ENCODE measurements at places on chromosomes 7 and 10.
A peak's percentile ranks its signal among the peaks of the same experiment; 100 is the strongest.

DNA sequence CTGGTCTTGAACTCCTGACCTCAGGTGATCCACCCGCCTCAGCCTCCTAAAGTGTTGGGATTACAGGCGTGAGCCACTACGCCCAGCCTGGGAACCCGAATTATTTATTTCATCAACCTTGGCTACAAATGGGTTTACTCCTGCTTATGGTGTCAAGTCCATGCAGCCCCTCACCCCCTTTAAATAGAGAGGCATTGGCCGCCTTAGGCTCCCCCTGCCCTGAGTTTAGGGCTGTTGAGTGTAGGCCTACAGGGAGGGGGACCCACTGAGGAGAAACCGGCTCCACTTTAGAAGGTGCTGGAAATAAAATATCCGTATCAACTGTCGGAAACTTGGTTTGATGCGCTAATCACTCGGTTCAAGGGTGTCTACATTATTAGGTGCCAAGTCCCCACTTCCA lies 8.7 kb upstream of the SP8 start:
- no peak for DNase-seq

GRCh38 chr10:70902661-70903261 lies 14.4 kb upstream of the PCBD1 start:
- DNase-seq: no peak

GRCh38 chr7:128661446-128661845 lies 10.6 kb upstream of the GARIN1A start:
- no peak for DNase-seq

DNA sequence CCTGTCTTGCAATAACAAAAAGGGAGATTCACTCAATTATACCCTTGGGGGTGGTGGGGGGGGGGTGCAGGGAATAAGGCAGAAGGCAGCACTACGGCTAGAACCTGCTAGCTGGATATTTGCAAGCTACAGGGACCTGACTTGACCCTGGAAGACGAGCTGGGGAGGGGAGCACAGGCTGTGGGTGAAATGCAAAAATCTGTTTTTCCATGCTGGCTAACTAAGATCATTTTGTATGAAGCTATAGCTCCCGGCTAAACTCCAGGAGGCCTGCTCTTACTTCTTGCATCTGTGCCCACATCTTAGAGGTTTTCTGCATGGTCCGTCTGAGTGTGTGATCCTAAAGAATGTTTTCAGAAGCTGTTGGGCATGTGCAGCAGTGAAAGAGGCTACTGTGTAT lies 106.6 kb downstream of the EBLN1 start:
- DNase-seq: no peak

DNA sequence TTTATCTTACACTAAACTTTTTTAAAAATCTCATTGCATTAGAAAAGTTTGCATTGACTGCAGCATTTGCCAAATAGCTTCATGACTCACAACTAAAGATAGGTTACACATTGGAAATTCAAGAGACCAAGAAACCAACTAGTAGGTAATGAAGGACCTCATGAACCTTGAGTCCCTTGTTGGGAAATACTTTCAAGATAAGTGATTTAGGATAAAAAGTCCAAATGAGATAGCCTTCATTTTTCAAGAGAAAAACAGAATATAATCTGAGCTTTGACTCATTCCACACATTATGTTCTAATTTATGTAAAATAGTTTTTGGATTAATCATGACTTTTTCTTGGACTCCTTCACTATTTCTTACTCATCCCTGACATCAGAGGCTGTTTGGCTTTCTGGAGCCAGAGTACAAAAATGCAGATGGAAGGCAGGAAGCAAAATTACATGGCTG lies 13.1 kb upstream of the LIPF start:
- peak; percentile 77 for DNase-seq

DNA sequence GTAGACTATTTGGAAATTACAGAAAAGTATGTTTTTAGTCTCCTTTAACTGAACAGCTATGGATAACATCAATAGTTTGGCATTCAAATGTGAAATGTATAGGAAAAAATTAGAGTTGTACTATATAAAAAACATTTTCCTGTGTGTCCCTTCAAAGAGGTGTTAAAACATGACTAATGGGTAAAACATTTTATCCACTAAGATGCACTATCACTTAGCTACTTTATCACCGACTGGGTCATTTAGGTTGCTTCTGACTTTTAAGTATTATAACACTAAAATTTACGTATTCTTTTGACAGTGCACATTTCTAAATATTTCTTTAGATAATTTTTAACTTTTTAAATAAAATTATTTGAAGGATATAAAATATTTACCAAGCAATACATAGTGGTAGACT lies 77.6 kb downstream of the UBE2H start:
- no peak for DNase-seq

DNA sequence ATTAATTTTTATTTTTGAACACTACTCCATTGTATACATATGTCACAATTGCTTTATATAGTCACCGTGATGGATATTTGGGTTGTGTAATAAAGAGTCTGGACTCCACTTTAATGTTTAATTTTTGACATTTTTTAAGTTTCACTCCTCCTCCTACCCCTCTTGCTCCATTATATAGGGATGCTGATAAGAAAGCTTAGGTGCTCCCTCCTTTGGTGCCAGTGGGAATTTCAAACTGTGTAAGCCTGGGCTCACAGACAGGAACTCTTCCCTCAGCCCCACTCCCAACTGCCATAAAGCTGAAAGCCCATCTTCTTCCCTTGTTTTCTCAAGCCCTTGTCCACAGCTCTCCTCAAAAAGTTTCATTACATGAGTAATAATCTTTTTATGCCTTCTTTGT lies 47.6 kb downstream of the TWIST1 start:
- peak; percentile 44 for DNase-seq

DNA sequence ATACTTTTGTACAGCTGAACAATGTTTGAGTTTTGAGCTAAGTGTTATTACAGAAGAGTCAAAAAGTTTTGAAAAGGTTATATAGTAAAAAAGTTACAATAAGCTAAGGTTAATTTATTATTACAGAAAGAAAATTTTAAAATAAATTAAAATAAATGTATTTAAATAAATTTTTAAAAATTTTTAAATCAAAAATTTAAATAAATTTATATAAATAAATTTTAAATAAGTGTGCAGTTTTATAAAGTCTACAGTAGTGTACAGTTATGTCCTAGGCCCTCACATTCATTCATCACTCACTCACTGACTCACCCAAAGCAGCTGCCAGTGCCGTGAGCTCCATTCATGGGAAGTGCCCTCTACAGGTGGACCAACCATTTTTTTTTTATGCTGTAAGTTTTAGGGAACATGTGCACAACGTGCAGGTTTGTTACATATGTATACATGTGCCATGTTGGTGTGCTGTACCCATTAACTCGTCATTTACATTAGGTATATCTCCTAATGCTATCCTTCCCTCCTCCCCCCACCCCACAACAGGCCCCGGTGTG lies 462.9 kb upstream of the ZMIZ1 start:
- DNase-seq: peak; percentile 57

DNA sequence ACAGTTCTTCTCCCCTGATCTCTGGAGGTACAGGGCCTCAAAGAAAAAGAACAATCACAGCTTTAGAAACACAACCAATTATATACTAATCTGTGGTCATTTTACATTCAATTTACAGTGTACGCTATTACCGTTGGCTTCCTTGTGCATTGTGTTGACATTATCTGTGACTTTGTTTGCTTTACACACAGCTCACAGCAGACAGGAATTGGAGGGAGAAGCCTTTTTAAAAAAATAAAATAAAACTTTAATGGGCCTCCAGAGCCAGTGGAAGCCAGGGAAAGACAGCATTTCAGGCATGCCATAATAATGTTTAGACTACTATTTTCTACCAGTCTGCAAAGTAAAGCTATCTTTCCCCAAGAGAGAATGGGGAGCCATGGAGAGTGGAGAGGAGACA lies 179.0 kb upstream of the ADO start:
- DNase-seq: no peak

GRCh38 chr10:46266306-46266985 lies 20.4 kb upstream of the ANTXRL start:
- no peak for DNase-seq

DNA sequence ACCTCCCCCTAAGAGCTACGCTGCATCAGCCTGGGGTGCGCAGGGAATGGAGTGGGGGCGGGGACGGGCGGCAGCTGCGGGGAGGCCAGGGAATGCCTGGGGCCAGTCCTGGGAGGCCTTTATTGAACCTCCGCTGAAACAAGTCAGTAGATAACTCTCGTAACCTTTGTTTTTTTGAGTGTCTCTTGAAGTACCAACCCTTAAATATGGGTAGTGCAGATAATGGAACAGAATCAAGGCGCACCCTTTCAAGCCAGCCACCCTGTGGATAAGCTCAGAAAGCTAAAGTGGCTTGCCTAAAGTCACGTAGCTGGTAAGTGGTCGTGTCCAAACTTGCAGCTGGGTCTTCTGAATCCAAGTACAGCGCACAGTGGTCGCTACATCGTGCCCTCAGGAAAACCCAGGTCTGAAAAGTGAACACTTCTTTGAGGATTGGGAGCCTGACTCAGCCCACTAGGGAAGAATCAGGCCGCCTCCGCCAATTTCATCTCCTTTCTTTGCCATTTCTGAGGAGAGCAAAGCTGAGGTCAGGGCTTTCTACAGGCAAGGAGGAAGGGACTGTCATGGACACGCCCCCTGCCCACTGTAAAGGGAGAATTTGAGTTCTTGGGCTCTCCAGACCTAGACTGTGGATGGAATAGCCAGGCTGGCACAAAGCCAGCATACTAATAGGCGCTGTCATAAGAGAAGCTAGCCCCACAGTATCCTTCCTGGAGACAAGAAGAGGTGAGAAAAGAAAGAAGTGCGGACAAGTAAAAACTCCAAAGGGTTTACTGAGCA lies 3.2 kb upstream of the EGR2 start:
- no peak for DNase-seq

DNA sequence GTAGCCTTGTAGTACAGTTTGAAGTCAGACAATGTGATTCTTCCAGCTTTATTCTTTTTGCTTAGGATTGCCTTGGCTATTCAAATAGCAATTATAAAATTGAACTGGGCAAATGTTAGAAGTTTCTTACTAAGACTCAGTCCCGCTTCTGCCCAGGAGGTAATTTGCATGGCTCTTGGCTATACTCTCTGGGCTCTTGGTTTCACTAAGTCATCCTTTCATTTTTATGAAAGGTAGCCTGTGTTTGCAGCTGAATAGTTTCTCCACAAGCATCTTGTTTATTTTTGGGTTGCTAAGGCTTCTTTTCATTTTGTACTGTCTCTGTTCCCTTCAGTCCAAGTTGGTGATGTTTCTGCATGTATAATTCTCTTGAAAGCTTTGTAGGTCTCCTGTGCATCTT lies 340.6 kb downstream of the SH2D4B start:
- no peak for DNase-seq

- no peak for DNase-seq
These were observed 177.2 kb downstream of the FANK1 start for GRCh38 chr10:126073606-126074005.

- DNase-seq: no peak
These were observed 6.2 kb upstream of the PHYH start for GRCh38 chr10:13306103-13306502.

- no peak for DNase-seq
These were observed 49.5 kb upstream of the FAM180A start for GRCh38 chr7:135798095-135798494.

DNA sequence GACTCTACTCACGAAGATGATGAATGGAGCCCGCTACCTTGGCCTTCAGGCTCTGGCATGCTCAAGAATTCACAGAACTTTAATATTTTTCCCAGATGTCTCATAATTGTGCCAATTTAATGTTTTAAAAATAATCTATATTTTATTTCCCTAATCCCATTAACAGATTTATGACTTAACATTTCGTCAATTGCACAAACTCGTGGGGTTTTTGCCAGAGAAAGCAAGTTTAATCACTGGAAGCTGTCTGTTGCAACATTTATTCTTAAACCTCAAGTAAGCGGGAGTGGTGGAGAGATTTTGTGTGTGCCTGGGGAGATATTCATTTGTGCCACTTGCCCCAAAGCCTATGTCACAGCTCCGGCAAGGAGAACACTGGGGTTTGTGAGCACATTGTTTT lies 117.9 kb downstream of the TEX36 start:
- no peak for DNase-seq

DNA sequence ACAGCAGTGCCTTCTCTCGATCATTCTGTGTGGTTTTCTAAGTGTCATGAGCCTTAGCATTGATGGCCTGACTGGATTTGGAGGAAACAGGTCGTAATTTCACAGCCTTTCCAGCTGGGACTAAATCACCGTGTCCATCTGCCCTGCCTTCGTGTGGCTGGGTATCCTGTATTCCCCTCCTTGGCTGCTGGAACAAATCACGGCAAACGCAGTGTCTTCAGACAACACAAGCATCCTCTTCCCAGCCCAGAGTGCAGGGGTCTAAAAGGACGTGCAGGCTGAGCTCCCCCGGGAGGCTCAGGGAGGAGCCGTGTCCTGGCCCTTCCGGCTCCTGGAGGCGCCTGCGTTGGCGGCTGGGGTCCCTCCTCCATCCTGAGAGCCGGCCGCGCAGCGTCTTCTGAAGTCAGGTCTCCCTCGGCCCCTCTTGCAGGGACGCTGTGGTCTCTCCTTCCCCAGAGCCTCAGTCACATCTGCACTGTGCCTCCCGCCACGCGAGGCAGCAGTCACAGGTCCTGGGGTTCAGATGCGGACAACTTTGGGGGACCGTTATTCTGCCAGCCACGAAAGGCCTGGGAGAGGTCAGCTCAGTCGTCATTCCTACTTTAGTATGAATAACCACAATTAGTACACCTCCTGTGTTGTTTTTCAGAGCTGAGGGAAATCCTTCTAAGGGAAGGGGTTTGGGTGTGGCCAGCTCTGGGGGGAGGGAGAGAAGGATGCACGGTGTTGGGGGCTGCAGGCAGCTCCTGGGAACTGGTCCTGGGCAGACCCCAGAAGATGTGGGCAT lies 41.1 kb downstream of the FAM20C start:
- peak; percentile 92 for DNase-seq

DNA sequence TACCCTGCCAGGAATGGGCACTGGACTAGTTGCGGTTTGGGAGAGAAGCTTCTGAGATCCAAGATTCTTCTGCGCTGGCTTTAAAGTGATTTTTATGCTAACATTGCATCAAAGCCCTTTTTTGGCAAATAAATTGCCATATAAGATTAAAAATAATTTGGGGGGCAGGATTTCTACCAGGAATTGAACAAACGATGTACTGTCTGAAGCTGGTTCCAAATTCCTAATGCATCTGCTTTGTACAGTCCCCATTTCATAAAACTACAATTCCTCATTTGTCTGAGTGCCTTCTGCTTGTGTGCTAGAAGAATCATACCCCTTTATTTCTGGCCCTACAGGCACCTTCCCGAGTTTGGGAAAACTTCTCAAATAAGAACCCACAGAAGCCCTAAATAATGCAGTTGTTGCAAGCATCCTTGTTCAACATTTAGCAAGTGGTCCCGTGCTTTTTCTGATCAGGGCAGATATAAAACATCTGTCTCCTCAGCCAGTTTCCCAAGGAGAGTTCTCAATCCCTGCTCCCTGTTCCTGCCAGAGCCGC lies 349.7 kb downstream of the PTEN start:
- DNase-seq: peak; percentile 53

GRCh38 chr10:25824050-25824449 lies 110.0 kb upstream of the MYO3A start:
- no peak for DNase-seq

DNA sequence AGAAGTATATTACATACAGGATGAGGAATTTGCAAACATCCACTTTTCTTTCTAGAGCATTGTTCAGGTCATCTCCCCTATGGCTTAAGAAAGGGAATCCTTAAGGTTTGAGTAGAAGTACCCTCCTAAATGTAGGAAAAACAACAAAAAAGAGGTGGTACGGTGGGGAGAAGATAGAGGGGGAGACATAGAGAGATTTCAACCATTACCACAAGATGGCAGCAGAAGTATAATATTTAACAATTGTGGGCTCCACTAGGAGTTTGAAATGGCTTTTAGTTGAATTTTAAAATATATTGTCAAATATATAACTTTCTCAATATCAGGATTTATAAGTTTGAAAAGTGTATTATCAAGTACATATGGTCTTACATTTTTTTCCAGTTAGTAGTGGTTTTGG lies 72.7 kb upstream of the PRKG1 start:
- peak; percentile 13 for DNase-seq

- no peak for DNase-seq
These were observed 32.5 kb upstream of the ADAM12 start for GRCh38 chr10:126420567-126421300.

Measured in RPMI7951 (cell line).